ENCODE measurements at places on chromosomes 7 and 10. TPM values are rescaled to one million over a fixed set of nuclear protein-coding genes. Genes with fewer than 3 reads are reported as not detected.

COBL gene
- total RNA-seq: not detected

SNCG gene
- total RNA-seq: 1.6 TPM

SIRT1 gene
- total RNA-seq: 10.5 TPM

RPEL1 gene
- 0.10 TPM for total RNA-seq

LEP gene
- not detected for total RNA-seq

HYAL4 gene
- total RNA-seq: not detected

SPDYE6 gene
- total RNA-seq: not detected

PARP12 gene
- total RNA-seq: 23.1 TPM

AKR1C4 gene
- total RNA-seq: not detected

UCMA gene
- total RNA-seq: not detected

LIPF gene
- not detected for total RNA-seq

TNPO3 gene
- total RNA-seq: 59.0 TPM

CCDC172 gene
- not detected for total RNA-seq

IL15RA gene
- 18.5 TPM for total RNA-seq

FAM25G gene
- total RNA-seq: not detected

SLC13A1 gene
- total RNA-seq: not detected

UPK3B gene
- total RNA-seq: not detected

CDCA7L gene
- total RNA-seq: 66.2 TPM

SEMA3C gene
- 111 TPM for total RNA-seq

PHYHIPL gene
- total RNA-seq: not detected

TMEM270 gene
- not detected for total RNA-seq

CPXM2 gene
- 0.29 TPM for total RNA-seq

BLVRA gene
- total RNA-seq: 84.7 TPM

CLIP2 gene
- 12.0 TPM for total RNA-seq

CRPPA gene
- 2.8 TPM for total RNA-seq

SPDYE5 gene
- total RNA-seq: not detected

NKX1-2 gene
- total RNA-seq: not detected

TUBAL3 gene
- 1.4 TPM for total RNA-seq

KLHDC10 gene
- total RNA-seq: 23.7 TPM

ADIRF gene
- 0.49 TPM for total RNA-seq

MAGI2 gene
- total RNA-seq: 1.4 TPM

FAM20C gene
- 312 TPM for total RNA-seq

PTN gene
- 26.4 TPM for total RNA-seq

ZNF33A gene
- 7.3 TPM for total RNA-seq

RAB19 gene
- total RNA-seq: not detected

TEX36 gene
- not detected for total RNA-seq

SLC39A12 gene
- not detected for total RNA-seq

GIMAP7 gene
- not detected for total RNA-seq

OPN4 gene
- not detected for total RNA-seq

ATOH7 gene
- not detected for total RNA-seq

FBXL13 gene
- total RNA-seq: 1.4 TPM

CAMK1D gene
- not detected for total RNA-seq

C10orf143 gene
- not detected for total RNA-seq

GJD4 gene
- not detected for total RNA-seq

CDHR1 gene
- total RNA-seq: not detected

IFIT3 gene
- total RNA-seq: 24.0 TPM

KCNIP2 gene
- 0.12 TPM for total RNA-seq

TLX1 gene
- not detected for total RNA-seq
